ENCODE measurements at places on chromosomes 11 and 22.

GRCh38 chr11:17631702-17632365 lies 84.8 kb downstream of the OTOG start:
- DNase-seq: no peak

- no peak for DNase-seq
Measured at GRCh38 chr11:10895285-10895684, 37.4 kb upstream of the ZBED5 start.

DNA sequence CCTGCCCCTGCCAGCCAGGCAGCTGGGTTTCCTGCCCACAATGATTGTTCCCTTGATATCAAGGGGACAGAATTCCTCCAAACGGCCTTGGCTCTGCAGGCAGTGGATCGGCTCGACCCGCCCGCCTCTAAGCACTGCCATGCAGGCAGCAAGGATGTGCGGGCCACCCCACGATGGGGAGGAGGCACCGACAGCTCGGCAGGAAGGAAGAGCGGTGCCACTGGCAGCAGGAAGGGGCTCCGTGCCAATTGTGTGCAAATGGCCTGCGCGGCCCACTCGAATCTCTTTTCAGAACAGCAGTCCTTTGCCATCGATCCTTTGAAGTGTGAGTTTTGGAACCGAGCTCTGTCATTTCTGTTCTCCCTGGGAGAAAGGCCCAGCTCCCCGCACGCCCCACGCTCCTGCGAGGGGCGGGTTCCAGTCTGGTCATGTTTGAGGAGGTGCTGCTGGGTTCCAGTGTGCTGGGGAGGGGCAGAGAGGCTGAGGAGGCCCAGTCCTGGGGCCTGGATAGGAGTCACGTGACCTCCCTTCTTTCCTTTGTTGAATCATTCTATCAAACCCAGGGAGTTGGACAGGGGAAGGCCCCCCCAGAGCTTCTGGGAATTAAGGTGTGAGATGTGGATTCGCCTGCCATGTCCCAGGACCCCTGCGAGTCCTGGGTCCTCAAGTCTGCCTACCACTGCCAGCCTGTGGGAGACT lies 406.0 kb downstream of the CTTN start:
- DNase-seq: no peak

DNA sequence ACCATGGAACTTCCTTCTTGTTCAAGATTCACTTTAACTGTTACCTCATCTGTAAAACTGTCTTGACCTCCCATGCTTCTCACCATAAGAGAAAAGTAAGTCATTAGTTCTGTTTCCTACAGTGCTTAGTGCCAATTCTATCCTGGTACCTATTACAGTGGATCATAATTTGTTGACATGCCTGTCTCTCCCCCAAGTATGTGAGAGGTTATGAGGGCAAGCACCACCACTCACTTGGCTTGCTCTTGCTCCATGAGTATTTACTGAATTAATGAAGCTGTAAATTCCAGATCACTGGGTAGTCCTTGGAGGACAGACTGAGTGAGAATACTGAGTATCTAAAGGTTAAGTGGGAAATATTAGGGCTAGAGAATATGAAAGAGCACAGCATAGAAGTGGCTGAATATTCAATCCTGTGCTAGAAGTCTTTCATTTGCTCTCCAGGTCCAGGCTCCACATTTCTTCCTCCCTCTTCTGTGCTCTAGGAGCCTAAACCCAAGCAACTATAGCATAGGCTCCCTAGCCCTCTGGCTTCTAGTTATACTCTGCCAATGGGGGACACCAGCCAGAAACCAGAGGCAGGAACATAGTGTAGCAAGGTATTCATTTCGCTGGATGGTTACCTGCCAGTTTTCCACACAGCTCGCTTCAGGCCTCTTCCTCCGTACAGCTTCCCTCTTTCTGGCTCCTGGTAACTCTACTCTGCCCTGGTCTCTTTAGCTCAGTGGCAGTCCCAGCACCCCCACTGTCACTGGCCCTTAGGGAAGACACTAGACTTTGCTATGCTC lies 118.2 kb upstream of the SLC5A12 start:
- no peak for DNase-seq

- DNase-seq: no peak
Measured at GRCh38 chr11:120231963-120232362, 8.0 kb upstream of the POU2F3 start.

- DNase-seq: no peak
Measured at GRCh38 chr11:75538150-75538942, 12.6 kb upstream of the GDPD5 start.

DNA sequence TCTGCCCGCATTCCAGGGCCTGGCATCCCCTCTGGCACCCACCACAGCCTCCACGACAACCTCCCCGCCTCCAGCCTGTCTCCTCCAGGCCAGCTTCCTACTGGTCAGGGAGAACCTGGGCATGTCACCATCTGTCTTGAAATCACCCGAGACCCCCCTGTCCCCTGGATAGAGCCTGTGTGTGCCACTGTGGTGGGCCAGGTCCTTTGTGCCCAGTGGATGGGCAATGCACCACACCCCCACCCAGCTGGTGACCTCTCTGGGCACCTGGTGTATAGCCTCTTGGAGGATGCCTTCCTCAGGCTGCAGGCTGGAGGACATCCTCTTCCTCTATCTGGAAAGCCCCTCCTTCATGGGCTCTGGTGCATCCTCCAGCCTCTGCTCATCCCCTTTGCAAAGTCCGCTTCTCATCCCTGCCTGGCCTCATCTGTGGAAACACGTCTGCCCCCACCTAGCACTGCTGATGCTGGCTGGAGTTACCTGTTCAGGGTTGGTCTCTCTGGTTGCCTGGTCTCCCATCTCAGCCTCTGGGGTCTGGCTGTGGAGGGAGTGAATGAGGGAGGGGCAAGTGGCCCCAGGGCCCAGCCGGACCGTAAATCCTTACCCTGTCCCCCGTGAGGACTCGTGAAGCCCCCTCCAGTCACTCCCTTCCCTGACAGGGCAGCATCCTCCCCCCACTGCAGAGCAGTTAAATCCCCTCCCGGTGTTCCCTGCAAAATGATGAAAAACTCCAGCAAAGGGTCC lies 589.6 kb downstream of the TBC1D22A start:
- DNase-seq: no peak

DNA sequence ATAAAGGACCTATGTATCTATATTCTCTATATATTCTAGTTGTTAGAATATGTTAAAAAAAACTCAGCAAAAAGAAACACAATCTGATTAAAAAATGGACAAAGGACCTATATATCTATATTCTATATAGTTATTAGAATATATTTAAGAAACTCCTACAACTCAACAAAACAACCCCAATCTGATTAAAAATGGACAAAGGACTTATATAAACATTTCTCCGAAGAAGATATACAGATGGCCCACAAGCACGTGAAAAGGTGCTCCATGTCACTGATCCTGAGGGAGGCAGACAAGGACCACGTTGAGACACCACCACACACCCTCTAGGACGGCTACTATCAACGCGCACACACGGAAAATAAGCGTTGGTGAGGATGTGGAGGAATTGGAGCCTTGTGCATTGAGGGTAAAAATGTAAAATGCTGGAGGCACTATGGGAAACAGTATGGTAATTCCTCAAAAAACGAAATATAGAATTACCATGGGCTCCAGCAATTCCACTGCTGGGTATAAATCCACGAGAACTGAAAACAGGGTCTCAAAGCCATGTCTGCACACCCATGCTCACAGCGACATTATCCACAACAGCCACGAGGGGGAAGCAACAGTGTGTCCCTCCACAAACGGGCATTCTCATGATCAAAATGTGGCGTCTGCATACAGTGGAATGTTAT lies 22.7 kb downstream of the YPEL1 start:
- peak; percentile 40 for DNase-seq

- DNase-seq: no peak
Measured at GRCh38 chr22:46234969-46235368, 15.1 kb downstream of the CDPF1 start.

- DNase-seq: no peak
Measured at GRCh38 chr11:7421136-7421535, 64.2 kb upstream of the OLFML1 start.
